Stimulated activated CD4-positive, alpha-beta T cell treated with anti-CD3 and anti-CD28 coated beads, TNF-alpha, amount 100 ng/mL, for 4 hours (primary cell): ENCODE measurements at places on chromosomes 6 and 20.

DNA sequence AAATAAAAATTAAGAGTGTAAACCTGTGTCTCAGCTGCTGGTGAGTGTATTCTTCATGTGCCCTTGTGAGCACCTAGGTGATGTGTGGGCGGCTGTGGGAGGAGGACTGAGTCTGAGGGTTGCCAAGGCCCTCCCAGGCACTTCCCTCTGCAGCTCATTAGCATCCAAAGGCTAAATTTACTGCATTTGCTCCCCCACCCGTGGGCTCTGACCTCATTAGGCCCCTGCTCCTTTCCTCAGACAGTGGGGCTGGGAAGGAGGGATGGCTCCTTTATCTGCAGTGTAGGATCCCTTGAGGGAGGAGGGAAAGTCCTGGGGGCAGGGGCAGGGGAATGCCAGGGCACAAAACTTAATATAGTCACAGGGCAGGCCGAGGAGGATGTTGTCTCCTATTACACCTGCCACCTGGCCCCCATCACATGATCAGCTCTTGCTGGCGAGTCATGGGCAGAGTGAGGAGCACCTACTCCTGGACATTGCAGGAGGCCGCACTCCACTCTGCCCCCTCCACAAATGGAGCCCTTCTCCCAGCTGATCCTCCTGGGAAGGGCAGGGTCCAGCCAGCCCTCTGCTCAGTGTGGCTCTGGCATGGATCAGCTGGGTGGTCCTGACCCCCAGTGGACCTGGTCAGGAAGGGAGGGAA, 133.2 kb downstream of the MRPL14 start:
- DNase-seq, result peak; percentile 21

DNA sequence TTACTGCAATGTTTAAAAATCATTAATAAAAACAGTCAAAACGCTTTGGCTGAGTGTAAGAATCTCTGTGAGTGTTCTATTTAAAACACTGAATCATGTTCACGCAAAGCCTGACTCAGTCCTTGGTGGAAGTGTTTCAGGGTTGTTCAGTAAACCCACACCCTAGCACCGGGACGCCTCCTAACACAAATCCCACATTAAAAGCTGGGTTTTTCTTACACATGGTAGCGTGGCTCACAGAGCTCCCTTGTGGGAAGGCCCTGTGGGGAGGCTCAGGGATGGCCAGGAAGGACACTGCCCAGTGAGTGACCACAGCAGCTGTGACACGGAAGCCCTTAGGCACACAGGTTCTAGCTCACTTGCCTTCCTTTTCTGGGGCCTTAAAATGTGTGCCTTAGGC, 80.2 kb downstream of the GMPR start:
- no peak for DNase-seq

GRCh38 chr6:79065232-79065631, 12.8 kb downstream of the PHIP start:
- DNase-seq, result no peak

GRCh38 chr6:17998003-17998402, 10.6 kb upstream of the KIF13A start:
- no peak for DNase-seq

DNA sequence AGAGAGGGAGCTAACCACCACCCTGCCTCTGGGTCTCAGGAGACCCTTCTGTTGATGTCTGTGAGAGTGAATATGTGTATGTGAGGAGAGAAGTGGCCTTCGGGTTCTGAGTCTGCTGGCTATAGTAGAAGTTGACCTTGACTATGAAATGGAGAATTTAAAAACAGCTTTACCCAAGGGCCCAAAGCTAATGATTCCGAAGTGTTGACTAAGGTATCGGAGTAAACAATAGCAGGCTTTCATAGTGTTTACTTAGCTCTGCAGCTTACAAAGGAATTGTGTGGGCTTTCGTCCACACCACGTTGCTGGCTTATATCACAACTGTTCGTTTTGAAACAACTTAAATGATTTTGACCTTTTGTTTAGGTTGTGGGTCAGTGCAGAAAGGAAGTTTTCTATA, 126.5 kb upstream of the JAG1 start:
- DNase-seq, result no peak

DNA sequence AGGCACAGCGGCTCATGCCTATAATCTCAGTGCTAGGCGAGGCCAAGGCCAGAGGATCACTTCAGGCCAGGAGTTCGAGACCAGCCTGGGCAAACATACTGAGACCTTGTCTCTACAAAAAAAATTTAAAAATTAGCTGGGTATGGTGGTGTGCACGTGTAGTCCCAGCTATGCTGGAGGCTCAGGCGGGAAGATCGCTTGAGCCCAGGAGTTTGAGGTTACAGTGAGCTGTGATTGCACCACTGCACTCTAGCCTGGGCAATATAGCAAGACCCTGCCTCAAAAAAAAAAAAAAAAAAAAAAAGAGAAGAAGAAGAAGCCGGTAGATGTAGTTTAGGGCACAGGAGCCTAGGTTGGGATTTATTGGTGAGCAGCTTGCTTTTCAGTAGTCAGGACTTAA, 20.7 kb downstream of the MTHFD1L start:
- DNase-seq, result no peak

DNA sequence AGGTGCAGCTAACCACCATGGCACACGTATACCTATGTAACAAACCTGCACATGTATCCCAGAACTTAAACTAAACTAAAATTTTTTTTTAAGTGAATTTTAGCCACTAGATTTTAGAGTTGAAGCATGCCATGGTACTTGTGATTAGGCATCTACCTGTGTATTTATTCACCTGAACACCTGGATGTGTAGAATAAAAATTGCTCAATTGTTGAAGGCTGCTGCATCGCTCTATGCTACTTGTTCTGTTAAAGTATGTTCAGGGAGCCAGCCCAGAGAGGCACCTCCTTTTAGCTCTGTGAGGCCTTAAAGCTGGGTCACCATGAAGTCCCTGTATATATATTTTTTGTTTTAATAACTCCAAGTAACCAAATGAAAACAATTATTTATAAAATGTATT, 28.3 kb downstream of the SLC22A3 start:
- no peak for DNase-seq

DNA sequence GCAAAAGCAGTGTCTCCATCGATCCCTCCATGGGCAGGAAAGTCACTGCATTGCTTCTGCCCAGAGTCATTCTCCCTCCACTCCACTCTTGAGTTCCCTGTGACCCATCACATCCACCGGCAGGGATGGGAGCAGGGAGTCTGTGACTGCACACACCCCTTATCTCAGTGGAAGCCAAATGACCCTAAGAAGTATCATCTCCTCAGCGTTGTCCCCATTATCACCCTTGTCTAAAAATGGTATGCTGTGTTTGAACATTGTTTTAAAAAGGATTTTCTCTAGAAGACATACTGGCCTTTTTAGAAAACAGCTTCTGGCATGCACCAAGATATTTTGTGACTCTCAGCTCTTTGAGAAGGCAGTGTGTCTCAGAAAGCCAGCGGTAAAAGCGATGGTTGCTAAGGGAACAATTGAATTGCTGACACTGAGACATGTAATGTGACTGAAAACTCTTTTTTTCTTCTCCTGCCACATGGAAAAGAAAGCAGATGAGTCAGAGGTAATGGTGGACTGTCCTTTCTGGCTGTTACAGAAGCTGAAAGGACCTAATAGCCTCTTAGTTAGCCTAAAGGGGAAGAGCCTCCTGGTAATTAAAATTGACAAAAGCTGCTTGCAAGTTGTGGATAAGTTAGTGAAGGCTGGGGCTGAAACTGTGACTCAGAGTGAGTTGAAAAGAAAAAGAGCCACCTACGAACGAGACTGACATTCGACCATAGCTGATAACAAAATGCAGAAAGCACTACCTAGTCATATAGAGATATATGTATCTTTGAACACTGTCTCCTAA, 120.5 kb downstream of the MAP3K7 start:
- no peak for DNase-seq

DNA sequence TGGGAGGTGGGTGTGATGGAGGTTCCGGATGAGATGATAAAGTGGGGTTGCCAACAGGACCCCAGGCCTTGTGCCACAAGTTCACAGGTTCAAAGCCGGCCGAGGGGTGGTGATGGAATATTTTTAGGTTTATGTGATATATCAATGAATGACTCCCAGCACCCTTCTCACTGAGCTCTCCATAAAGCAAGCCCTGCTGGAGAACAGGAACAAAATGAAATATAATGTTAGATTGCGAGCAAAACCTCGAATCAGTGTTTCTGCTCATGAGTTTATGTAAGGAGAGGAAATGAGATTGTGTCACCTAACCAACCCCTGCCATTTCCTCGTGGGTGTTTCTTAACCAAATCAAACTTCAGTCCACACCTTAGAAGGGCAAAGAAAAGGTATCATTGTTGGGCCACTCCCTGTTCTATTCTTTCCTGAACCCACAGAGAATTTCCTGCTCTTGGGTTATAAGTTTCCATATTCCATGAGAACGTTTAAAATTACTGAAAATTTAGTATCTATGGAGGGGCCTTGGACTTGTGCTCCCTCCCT, 192.2 kb upstream of the EXOC2 start:
- DNase-seq, result no peak

GRCh38 chr6:40438246-40438887, 148.8 kb downstream of the LRFN2 start:
- DNase-seq, result no peak

- no peak for DNase-seq
Observed at GRCh38 chr20:32559205-32559752, 25.9 kb downstream of the NOL4L start.

- no peak for DNase-seq
Observed at GRCh38 chr6:89894169-89894568, at the start of gene GJA10. TSS of gene GJA10 (plus strand) at chr6:89894469. CDS start at chr6:89894469, 0 bp downstream.
